CD4-positive, alpha-beta T cell (primary cell): ENCODE measurements at places on chromosomes 6 and 20.

GRCh38 chr6:69044534-69044933 is 409.5 kb downstream of the ADGRB3 start:
- DNase-seq = no peak

DNA sequence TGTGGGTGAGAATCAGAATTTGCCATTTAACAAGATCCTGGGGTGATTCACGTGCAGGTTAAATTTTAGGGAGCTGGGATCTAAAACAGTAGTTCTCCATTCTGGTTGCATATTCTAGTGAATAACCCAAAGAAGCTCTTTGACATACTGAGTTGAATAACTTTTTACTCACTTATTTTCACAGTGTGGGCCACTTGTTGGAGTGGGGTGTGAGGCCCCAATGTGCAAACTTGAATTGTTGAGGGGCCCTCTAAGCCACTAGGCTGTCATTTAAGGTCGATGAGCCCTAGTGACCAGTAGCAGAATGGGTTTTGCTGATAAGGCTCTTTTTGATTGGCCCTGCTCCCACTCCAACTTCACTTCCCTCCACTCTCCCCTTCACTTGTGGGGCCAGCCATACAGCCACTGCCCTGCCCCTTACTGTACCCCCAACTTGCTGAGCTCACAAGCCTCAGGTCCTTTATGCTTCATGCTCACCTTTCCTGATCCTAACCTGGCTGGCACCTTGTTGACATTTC is 33.6 kb upstream of the RIPOR2 start:
- no peak for DNase-seq

- no peak for DNase-seq
Measured at GRCh38 chr6:34437644-34437970, 11.7 kb upstream of the RPS10 start.

GRCh38 chr6:138944412-138944811 is 43.6 kb downstream of the REPS1 start:
- DNase-seq = peak; percentile 66

DNA sequence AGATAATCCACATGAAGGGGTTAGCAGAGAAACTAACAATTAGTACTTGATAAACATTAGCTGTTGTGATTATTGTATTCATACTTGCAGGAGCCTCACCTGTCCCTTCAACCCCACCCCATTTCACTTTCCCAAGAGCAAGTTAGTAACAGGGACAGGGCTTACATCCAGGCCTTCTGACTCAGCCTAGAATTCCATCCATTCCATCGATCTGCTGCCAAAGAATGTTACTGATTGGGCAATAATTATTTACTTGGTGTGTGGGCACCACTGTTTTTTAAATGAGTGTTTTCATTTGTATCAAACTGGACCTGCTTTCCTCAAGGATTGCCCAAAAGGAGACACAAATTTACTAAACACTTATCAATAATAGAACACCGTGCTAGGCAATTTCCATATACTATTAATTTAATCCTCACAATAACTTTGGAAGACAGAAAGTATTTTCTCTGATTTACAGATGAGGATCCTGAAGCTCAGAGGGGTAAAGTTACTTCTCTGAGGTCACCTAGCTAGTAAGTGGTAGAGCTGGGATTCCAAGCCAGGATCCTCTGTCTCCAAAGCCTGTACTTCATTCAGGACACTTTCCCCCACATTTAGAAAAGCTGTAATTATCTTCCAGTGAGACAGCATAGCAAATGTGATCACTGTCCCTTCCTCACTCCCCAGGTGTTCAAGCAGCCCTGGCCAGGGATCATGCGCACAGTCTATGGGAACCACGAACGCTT is 32.8 kb downstream of the GSS start:
- DNase-seq = no peak

DNA sequence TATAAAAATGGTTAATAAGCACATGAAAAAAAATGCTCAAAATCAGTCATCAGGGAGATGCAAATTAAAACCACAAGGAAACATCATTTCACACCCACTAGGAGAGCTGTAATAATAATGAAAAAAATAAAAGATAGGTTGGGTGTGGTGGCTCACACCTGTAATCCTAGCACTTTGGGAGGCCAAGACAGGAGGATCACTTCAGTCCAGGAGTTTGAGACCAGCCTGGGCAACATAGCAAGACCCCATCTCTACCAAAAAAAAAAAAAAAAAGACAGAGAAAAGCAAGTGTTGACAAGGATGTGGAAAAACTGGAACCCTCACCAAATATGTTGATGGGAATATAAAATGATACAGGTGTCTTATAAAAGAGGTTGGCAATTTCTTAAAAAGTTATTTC is 3.0 kb upstream of the MYLK4 start:
- DNase-seq = no peak

GRCh38 chr6:31478186-31478950 is 19.6 kb upstream of the MICB start:
- DNase-seq = no peak
